Kidney tubule cell (primary cell): ENCODE measurements at places on chromosomes 6 and 20.

DNA sequence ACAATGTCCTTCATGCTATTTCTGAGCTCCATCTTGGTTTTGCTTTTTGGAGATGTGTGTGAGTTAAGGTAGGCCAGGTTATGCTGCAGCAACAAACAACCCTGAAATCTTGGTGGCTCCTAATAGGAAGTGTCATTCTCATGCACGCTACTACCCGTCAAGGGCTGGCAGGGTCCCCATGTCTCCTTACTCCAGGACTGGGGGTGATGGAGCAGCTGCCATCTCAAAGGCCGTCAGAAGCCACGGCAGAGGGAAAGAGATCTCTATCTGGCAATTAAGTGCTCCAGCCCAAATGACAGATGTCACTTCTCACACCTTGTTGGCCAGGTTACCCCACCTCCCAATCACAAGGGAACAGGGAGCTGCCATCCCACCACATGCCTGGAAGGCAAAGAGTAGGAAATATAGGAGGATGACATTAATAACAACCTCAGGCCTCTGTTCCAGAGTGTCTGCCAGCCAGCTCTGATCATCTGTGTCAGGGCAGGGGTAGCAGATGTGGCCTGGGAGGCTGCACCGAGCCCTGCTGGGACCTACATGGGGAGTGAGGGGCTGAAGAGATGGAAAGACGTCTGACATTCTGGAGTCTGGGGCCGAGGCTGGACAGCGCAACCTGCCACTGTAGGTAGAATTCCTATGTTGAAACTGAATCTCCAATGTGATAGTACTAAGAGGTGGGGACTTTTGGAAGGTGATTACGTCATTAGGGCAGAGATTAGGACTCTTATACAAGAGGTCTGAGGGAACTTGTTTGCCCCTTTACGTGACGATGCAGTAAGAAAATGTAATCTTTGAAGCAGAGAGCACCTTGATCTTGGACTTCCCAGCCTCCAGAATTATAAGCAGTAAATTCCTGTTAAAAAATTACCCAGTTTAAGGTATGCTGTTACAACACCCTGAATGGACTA lies 4.8 kb upstream of the SDCBP2 start:
- no peak for DNase-seq

GRCh38 chr20:14828459-14828858 lies 491.0 kb upstream of the FLRT3 start:
- DNase-seq: no peak

DNA sequence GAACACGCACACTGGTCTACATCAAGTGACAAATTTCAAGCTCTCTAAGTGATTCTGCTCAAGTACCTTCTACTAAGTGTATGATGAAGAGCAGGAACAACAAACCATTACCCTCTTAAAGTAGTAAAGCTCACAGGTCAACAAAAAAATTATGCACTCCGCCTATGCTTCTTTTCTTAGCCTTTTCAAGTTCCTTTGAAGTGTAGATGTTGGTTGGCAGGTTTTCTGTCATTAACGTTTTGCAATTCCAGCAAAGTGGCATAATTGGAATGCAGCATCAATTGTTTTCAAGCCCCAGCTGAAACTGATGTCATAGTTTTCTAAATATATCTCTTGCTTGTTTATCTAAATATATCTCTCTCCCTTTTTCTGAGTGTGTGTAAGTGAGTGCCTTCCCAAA lies 396.9 kb upstream of the EYS start:
- DNase-seq: no peak

- peak; percentile 50 for DNase-seq
Measured at GRCh38 chr20:59782986-59783640, 150.3 kb downstream of the SYCP2 start.

DNA sequence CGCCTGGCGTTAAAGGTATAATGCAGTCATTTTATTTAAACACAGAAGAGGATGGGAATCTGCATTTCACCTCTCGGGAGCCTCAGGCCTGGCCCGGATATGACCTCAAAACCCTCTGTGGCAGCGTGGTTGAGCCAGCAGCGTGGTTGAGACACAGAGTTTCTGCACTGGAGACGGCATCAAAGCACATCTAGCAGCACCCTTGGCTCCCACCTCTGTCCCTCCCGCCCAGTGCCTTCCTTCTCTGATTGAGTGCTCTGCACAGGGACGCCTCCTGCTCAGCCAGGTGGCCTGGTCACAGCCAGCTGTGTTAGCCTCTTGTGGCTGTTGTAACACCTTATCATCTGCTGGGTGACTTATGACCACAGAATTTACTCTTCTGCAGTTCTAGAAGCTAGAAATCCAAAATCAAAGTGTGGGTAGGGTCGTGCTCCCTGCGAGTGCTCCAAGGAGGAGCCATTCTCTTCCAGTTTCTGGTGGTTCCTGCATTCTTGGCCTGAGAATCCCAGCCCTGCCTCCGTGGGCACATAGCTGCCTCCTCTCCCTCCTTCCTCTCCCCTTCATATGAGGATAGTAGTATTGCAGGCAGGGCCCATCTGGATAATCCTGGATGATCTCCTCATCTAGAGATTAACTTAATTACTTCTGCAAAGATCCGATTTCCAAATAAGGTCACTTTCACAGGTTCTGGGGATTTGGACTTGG lies 156.7 kb downstream of the SYCP2 start:
- DNase-seq: no peak

GRCh38 chr6:115899730-115900282 lies 160.9 kb downstream of the FRK start:
- DNase-seq: no peak

GRCh38 chr6:160055813-160056212 lies 65.8 kb upstream of the SLC22A1 start:
- no peak for DNase-seq

- peak; percentile 93 for DNase-seq
Measured at GRCh38 chr20:53828088-53828681, 234.5 kb upstream of the ZNF217 start.

DNA sequence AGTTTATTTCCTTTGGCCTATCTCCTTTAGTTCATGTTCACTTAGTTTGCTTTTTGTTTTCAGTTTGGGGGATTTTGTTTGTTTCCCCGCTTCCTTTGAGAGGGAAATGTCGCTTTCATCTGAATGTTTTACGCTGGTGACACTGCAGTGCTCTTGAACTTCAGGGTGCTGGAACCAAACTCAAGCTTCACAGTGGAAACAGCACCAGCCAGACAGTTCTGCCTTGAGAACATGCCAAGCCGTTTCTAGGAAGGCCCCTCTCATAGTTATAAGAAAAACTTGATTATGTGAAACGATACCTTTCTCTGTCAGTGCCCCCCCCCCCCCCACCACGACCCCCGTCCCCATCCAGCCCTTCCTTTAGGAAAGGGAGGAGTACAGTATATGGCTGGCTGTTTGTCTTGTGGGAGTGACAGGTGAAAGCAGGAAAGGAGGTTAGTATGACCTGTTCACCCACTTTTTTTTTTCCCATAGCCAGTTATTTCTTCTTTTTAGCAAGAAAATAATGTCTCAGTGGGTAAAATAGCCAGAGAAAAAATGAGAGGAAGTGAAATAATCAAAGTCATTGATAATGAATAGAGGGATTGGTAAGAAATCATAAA lies 130.1 kb downstream of the LRRC1 start:
- DNase-seq: no peak

GRCh38 chr20:45014671-45015415 lies 48.5 kb downstream of the STK4 start:
- peak; percentile 66 for DNase-seq

DNA sequence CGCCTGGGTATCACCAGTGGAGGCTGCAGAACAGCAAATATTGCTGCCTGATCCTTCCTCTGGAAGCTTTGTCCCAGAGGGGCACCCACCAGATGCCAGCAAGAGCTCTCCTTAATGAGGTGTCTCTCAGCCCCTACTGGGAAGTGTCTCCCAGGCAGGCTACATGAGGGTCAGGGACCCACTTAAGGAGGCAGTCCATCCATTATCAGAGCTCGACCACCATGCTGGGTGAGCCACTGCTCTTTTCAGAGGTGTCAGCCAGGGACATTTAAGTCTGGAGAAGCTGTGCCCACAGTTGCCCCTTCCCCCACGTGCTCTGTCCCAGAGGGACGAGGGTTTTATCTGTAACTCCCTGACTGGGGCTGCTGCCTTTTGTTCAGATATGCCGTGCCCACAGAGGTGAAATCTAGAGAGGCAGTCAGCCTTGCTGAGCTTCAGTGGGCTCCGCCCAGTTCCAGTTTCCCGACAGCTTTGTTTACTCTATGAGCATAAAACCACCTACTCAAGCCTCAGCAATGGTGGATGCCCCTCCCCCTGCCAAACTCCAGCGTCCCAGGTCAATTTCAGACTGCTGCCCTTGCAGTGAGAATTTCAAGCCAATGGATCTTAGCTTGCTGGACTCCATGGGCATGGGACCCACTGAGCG lies 25.9 kb upstream of the AIG1 start:
- DNase-seq: no peak

DNA sequence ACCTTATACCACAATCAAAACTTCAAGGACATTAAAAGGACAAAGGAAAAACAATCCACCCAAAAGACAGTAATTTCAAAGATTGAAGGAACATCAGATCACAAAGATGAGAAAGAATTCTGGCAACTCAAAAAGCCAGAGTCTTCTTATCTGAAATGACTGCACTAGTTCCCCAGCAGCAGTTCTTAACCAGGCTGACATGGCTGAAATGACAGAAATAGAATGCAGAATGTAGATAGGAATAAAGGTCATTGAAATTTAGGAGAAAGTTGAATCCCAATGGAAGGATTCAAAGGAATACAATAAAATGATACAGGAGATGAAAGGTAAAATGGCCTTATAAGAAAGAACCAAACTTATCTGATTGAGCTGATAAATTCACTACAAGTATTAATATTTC lies 231.4 kb downstream of the CD109 start:
- DNase-seq: no peak

DNA sequence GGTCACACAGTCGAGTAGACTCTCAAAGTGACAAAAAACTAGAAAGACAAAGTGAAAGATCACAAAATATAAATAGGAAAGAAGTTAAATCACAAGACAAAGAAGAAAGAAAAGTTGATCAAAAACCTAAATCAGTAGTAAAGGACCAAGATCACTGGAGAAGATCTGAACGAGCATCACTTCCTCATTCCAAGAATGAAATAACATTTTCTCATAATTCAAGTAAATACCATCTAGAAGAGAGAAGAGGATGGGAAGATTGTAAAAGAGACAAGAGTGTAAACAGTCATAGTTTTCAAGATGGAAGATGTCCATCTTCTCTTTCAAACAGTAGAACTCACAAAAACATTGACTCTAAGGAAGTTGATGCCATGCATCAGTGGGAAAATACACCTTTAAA lies 31.6 kb upstream of the GJA10 start:
- DNase-seq: no peak

DNA sequence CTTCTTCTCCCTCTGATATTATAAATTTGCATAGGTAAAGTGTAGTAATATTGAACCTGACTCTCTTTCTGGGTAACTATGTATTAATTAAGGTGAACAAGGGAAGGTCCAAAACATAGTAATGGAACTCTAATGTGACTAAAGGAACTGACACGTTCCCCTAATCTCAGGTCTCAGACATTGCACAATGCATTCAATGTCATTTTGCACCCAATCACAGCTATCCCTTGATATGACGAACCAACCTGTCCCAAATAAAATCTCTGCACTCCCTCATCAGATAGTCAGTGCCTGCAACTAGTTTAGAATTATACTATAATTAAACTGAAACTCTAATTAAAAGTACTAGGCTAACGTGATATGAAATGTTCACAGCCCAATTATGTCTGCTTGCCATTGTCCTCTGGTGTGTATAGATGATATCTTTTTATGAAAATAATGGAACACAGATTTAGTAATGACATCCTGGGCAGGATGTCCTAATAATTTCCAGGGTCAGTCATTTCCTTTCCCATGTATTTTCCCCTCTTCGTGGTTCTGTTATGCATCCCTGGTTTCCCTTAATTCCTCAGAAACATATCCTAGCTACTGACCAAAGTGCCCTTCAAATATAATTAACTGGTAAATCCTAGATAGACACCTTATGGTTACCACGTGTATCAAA lies 36.8 kb downstream of the PTPRK start:
- DNase-seq: no peak

DNA sequence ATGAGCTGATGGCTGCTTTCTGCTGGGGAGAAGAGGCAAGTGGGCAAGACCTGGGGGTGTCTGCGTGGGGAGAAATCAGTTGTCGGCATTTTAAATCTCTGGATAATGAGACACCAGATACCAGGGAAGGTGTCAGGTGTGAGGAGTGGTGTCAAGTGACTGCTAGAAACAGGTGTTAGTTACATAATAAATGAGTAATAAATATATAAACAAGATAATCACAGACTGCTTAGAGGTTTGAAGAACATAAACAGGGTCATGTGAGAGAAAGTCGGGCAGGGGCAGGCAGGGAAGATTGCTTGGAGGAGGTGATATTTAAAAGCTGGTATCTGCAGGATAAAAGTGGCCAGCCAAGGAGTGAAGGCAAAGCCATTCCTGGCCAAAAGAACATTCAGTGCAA lies 87.2 kb upstream of the RIN2 start:
- no peak for DNase-seq

GRCh38 chr6:366389-367297 lies 24.9 kb upstream of the IRF4 start:
- DNase-seq: no peak

DNA sequence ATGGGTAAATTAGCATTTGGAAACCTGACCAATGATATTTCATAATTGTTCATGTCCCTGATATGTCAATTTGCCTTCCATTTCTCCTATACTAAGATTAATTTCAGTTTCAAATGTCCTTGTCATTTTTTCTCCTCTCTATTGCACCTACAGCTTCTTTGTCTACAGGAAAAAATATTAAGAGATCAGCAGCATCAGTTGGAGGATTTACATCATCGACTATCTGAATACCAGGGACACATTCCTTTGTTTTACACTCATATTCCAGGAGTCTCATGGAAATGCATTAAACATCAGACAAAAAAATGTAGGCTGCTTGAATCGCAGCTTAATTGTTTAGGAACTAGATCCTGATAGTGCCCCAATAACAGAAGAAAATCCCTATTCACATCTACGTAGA lies 188.2 kb downstream of the PRKN start:
- DNase-seq: no peak

DNA sequence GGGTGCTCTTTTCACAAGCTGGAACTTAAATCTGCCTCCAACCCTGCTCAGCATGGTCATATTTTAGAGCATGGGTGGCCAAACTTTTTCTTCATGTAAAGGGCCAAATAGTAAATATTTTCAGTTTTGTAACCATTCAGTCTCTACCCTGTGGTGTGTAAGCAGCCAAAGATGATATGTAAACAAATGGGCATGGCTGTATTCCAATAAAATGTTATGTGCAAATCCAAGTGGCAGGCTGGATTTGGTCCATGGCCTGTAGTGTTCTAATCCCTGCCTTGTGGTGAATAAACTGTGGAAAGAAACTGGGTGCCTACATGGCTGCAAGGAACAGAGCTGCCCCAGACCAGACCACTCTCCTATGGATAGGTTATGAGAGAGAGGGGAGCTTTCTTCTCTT lies 32.7 kb downstream of the OGFRL1 start:
- no peak for DNase-seq
